ENCODE measurements at places on chromosomes 16 and 17.

DNA sequence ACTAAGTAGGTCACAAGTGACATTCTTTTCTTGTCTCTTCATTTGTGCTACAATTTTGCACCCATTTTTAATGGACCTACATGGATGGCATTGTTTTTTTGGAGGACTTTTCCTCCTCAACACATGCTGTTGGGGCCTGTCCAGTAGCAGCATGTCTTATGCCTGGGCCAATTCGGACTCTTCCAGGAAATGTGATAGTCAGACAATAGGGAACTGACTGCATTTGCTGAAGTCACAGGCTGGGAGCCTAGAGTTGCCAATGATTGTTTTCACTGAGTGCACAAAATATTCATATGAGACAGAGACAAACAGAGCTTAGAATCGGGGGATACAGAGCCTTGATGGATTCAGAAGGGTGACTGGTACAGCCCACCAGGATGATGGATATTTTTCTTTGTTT lies 867.3 kb upstream of the GOT2 start:
- DNase-seq, result no peak

DNA sequence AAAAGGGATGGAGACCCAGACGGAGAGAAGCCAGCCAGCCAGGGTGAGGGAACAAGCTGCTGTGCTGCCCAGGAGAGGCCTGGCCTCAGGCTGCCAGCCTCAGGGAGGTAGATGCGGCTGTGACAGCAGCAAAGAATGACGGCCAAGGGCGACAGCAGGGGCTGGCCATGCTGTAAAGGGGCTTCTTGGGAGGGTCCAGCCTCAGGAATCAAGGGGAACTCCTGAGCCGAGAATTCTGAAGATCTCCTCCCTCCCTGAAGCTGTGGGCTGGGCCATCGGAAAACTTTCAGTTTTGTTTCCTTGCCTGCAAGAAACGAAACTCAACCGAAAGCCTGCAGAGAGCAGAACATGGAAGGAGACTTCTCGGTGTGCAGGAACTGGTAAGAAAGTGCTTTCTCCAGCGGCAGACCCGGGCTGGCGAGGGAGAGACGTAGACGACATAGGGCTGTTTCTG lies at the start of gene XAF1:
Gene XAF1 (plus strand): TSS at position 316 of the 454 bp plus-strand sequence. CDS start 33 bp downstream, at position 349.
- DNase-seq, result no peak

DNA sequence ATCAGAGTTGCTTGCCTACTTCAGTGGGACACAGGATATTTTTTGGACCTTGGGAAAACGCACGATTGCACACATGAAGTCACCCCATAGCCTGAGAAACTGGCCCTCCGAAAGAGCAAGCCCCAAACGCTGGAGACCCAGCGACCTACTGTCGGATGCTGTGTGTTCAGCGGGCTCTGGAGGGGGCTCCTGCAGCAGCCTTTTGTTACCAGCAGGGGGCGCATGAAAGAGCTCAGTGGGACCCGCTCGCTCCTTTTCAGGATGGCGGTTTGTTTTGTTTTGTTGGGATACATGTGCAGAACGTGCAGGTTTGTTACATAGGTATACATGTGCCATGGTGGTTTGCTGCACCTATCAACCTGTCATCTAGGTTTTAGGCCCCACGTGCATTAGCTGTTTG lies 28.4 kb downstream of the MYH3 start:
- DNase-seq, result no peak

- DNase-seq, result peak; percentile 87
Measured at GRCh38 chr17:81345228-81346089, 49.8 kb upstream of the BAHCC1 start.

DNA sequence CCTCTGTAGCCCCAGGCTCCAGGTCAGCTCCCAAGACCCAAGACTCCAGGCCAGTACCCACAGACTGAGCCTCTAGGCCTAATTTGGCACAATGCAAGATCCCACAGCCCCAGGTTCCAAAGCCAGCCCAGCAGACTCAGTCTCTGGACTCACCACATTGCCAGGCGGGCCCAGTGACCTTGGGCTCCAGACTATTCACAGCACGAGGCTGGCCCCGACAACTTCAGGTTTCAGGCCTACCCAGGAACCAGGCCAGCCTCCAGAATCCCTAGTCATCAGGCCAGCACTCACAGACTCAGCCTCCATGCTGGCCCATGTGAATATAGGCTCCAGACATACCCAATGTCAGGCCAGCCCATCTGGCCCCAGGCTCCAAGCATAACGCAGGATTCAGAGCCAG lies 103.8 kb downstream of the CEP112 start:
- no peak for DNase-seq

DNA sequence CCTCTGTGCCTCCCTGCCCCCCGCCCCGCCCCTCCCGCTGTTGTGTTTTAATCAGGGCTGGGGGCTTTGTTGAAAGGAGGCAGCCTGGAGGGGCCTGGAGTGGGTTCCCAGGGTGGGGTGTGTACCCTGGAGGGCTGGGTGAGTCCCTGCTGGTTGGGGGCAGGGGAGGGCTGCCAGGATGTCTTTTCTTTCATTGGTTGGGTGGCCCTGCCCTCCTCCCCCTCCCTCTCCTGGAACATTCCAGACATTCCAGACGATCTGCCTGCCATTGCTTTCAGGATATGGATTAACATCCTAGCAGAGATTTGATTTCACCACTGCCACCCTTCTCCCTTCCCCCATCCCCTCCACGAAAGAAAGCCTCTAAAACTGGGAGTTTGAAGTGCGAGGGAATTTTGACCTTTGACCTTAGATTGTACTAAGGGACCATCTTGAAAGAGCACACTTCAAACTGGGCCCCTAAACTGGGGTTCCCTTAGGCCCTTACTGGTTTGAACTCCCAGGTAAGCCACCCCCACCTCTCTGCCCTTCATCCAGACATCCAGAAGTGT lies 25.3 kb downstream of the IGF2BP1 start:
- no peak for DNase-seq

- DNase-seq, result no peak
Measured at GRCh38 chr17:34349751-34350150, 6.5 kb upstream of the CCL13 start.

GRCh38 chr16:8848231-8848938 lies 20.4 kb downstream of the CARHSP1 start:
- no peak for DNase-seq

DNA sequence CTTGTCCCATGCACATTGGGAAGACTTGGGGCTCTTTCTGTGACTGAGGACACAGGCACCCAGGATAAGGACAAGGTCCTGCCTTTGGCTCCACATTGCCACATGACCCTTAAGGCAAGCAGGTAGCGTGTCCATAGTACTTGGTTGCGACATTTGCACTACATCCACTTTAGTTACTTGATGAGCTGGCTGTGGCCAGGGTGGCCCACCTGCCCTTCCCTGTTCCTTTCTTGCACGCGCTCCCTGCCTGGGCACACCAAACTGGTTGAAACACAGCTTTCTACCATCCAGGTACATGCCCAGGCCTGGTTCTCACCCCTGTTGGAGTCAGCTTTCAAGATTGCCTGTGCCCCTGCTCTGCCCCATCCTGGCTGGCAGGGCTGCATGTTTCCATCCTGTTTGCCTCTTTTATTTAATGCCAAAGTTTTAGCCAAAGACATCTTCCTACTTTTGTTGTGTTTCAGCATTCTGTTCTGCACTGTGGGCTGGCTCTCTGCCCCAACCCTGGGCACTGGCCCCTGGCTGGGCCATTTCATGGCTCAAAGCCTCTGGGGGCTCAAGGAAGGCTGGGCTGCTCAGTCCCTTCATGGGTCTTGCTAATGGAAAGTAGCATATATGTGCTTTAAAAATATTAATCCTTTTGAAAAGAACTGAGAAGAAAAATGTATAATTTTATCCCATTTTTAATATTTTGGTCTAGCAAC lies 3.2 kb downstream of the B3GNT9 start:
- DNase-seq, result no peak

- DNase-seq, result no peak
Measured at GRCh38 chr16:50303605-50304466, 37.5 kb downstream of the ADCY7 start.

- no peak for DNase-seq
Measured at GRCh38 chr17:51298508-51299371, 38.4 kb downstream of the UTP18 start.

GRCh38 chr17:55236316-55236715 lies 28.4 kb upstream of the HLF start:
- no peak for DNase-seq

DNA sequence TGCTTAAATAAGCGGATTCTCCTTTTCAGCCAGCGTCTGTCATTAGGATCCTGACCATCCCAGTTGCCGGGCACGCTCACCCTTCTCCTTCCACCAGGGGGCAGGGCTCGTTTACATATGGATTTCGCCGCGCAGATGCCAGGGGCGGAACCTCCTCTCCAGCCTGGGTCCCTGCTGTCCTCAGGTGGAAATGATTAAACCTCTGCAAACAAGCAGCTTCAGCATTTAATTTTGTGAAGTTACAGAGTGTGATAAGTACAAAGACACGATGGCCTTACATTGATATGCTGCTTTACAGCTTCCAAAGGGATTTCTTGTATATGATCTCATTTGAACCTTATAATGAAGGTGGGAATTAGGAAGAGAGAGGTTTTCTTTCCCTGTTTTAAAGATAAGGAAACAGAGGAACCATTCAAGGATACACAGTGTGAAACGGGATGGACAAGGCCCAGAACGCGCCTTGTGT lies 3.9 kb upstream of the KRT28 start:
- DNase-seq, result peak; percentile 69

DNA sequence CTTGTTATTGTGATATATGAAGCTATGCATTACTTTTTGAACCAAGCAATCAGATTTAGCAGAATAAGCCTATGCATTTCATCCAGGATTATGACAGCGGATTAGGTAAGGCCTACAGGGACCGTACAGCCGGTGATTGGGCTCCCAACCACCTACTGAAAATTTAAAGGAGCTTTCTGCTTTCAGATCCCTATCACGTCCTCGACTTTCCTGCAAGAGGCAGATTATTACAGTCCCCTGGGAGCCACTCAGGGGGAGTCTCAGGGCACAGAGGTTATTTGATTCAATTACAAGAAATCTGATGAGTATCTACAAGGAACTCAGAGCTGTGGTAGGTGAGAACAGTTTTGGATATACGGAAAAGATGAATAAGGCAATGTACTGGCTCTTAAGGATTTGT lies 80.7 kb downstream of the HS3ST3B1 start:
- no peak for DNase-seq

DNA sequence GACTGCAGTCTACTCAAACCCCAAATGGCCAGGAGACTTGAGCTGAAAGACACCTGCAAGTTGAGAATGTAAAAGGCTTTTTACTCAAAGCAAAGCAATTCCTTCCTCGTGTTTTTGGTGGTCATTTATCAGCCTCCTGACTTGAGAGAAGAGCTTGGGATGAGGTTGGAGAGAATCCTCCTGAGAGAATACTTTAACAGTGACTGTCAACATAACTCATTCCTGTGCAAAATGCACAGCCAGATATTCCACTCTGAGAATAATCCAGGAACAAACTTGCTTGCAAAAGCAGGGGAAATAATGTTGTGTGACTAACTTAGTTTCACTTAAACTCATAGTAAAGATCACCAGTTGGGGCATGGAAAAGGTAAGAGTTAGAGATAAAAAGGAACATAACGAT lies 53.4 kb downstream of the SNTB2 start:
- no peak for DNase-seq

GRCh38 chr16:72129976-72130656 lies 36.5 kb downstream of the DHX38 start:
- peak; percentile 7 for DNase-seq

DNA sequence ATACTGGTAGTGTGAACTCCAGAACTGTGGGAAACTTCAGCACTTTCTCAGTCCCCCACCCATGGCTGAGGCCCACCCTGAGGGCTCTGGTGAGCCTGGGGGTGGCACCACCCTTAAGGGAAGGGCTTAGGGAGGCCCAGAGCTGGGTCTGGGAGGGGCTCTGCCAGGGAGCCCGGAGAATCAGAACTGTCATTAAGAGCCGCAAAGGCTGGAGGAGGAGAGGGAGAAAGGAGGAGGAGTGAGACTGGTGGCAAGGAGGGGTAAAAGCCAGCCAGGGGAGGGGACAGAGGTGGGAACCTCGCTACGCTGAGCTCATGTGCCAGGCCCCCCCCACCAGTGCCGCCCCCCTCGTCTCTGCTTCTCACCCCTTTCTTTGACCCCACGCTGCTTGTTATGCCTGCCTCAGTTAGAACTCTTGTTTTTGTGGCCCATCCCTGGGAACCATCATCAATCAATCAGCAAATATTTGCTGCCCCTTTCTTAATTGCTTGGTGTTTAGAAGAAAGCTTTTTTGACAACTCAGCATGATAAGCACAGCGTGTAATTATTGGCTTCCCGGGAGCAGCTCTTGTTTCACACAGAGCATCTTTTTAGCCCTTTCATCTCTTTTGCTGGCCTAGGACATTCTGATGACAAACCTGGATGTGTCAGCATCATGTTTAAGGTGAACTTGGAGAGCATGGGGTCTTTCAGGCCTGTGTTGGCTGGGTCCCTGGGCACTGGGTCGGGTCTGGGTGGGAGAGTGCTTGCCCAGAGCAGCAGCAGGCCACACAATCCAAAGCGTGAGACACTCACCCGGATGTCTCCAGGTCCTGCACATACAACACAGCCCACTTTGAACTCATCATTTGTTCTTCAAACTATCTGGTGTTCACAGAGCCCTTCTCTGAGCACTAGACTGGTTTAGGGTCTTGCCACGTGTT lies 77.7 kb downstream of the NETO2 start:
- DNase-seq, result no peak

DNA sequence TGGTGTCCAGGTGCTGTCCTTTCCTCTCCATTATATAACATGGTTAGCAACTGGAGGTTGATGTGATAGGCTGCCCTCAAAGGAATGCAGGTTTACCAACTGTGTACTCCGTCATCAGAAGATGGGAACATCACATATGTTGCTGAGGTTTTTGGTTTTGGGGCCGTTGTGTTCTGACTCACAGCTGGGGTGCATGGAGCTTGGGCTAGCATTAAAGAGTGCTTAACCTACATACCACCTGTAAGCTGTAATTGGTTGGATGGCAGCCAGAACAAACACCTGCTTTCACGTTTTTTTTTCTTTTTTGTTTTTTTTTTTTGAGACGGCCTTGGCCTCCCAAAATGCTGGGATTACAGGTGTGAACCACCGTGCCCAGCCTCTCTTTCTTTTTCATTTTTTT lies 20.9 kb downstream of the TMEM11 start:
- DNase-seq, result no peak

- DNase-seq, result no peak
Measured at GRCh38 chr16:11258553-11259492, 2.8 kb upstream of the SOCS1 start.

GRCh38 chr17:66146394-66146793 lies 45.5 kb downstream of the CEP112 start:
- DNase-seq, result no peak

GRCh38 chr17:50352072-50352692 lies 6.3 kb downstream of the XYLT2 start:
- no peak for DNase-seq

Measured in NCI-H510A (cell line).